ENCODE measurements at places on chromosomes 2 and 18.

GRCh38 chr18:34609986-34610648, 100.0 kb upstream of the DTNA start:
- no peak for DNase-seq

- DNase-seq: no peak
These were observed 25.2 kb downstream of the NUP35 start for GRCh38 chr2:183149489-183149888.

GRCh38 chr18:5604778-5605177, 61.0 kb upstream of the EPB41L3 start:
- no peak for DNase-seq

- DNase-seq: no peak
These were observed 18.7 kb upstream of the COLEC12 start for GRCh38 chr18:519019-519879.

GRCh38 chr2:219056176-219056895, 4.4 kb downstream of the IHH start:
- no peak for DNase-seq

- DNase-seq: no peak
These were observed 165.3 kb downstream of the SNTG2 start for GRCh38 chr2:1115843-1116539.

DNA sequence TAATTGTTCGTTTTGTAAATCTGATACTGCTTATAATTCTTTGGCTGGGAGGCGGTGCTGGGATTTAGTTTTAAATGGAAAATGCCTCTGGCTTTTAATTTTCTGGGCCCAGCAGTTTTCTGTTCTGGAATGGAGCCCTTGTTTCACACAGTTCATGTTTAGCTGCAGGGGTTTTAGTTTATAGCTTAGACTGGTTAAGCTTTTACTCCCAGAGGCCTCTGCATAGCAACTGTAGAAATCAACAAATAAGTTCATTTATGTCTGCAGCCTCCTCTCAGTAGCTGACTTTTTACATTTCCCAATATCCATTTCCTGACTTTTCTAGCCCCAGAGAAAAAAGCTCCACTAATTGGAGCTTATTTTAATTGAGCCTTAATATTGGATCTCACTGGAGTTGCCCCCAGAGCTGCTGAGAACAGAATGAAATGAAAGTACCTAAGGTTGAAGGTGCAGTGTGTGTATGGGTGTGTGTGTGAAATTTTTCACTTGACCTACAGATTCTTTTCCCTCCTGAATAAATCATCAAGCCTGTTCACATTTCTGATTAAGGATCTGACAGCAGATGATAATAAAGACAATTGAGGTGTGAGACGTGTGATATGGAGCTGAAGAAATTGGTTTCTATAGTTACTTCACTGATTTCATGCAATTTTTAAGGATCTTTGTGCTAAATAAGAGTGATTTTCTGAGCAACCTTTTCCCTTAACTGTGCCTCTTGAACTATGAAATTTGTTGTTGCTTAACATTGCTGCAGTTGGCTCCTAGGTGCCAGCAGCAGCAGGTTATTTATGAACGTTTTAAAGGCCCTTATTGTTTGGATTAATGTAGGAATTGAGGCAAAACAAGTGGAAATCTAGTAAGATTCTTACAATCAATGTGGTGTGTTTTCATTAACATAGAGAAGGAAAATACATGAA, 109.6 kb downstream of the TAF4B start:
- DNase-seq: no peak

DNA sequence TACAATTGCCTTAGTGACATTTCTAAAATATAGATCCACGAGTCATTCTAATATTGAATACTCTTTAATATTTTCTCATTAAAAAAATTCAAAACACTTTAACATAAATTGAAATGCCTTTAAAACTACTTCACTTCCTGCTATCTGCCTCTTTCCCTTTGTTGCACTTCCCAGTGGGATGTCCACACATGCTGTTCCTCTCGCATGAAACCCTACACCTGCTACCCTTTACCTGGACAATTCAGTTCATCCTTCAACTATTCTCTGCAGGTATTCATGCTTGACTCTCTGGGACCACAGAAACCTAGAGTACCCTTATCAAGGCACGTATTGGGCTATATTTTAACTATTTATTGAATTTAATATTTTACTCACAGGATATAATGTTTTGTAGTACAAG, 373.3 kb upstream of the GALNT5 start:
- no peak for DNase-seq

DNA sequence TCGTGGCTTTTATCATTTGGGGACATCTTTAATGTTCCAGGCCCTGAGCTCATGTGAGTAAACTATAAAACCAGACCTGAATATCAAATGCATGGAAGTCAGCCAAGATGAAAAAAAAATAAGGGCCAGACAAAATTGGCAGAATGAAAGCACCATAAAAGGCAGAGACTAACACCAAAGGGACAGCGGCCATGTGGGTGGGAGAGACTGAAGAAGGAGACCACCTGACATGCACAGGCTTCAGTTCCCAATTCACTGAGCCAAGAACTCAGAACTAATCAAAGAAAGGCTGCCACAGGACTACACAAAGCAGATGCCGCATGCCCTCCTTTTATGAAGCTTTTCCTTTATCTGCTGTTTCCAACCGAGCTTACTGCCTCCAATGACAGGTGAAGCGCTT, 267.1 kb downstream of the RAD51AP2 start:
- no peak for DNase-seq

GRCh38 chr18:27114842-27115241, 70.3 kb downstream of the CHST9 start:
- DNase-seq: no peak

DNA sequence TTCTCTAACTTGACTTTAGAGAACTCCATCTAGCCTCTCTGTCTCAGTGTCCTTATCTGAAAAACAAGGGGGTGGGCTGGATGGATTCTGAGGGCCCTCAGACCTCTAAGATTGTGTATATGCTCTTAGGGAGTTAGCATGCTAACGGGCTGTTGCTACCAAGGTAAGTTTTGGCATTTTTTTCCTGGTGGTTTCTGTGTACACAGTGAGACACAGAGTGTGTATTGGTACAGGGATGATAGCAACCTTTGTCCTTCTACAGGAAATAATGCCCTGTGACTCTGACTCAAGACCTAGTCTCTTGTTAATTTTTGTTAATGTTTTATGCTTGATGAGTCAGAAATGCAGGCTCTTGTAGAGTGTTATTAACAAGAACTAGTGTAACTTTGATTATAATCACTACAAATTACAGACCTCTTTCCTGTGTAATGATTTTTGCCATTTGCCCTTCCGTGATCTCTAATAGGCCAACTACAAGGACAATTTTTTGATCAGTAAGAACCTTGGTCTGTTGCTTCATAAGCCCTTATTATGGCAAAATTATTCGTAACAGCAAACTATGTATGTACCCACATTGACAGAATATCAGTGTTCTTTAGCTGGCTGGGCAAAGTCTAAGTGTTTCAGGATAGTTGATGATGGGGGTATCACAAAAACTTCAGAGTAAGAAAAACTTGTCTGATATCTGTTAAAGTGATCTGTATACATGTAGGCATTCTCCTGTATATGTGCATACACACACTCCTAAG, 89.7 kb downstream of the SPTBN1 start:
- DNase-seq: no peak

- no peak for DNase-seq
These were observed 173.9 kb downstream of the FHOD3 start for GRCh38 chr18:36471393-36471792.

GRCh38 chr18:10032331-10033015, 118.7 kb downstream of the VAPA start:
- DNase-seq: no peak

DNA sequence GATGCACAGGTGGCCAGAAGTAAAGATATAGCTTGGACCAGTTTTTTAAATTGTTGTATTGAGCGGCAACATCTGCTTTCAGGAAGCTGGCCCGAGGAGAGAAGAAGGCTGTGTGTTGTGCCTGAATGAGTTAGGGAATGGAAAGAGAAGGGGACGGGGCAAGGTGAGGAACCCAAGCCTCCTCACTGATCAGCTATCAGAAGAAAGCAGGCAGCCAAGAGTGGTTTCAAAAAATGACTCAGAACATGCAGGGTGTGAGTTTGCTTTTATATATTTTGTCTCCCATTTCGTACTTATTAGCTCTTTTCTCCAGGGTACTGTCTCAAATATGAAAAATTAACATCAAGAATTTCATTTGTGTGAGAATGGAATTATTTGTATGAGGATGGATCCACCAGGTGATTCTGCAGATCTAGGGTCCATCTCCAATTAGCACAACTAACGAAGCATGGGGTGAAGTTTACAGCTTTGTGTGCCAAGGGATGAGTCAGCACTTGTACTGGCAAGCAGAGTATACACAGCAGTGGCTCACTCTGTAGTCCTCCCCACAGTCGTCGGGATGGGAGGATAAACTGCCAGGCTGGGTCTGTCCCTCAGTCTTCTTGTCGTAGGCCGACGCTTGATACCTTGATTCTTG, 175.7 kb downstream of the PIEZO2 start:
- DNase-seq: no peak

DNA sequence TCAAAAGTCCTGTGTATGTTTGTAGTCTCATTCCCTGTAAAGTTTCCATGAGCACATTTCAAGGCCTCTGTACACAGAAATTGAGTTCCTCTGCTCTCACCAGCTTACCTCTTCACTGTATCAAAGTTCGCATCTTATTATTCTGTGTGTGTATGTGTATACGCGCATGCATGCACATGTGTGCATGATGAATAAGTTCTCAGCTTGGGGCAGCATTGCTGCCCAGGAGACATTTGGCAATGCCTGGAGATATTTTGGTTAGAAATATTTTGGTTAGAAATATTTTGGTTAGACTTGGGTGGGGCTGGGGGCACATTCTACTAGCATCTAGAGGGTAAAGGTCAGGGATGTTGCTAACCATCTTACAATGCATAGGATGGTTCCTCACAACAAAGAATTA, 23.4 kb downstream of the TCF7L1 start:
- no peak for DNase-seq

DNA sequence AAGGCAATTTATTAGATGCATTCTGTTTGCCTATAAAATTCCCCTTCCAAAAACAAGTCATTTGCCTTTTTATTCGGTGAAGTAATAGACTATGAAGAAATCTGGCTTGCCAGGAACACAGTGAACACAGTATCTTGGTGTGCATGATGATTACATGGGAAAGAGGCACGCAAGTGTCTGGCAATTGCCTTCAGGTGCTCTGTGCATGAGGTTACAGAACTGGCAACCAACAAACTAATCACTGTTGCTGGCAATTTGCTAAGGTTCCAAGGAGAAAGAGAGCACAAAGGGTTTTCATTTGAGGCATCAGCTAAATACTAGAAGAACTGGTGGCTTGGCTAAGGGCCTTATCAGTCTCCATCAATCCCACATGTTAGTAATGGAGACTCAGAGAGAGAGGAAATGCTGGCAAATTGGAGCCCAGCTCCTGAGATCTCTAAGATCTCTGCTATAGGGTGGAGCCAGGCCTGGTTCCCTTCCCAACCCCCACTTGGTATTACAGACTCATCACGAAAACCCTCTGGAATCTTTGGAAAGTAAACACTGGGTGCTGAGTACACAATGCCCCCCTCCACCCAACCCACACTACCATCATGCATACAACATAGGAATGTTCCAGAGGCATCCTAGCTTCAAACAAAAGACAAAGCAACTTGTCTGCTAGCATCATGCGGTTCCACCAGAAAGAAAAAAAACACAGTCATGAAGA, 10.4 kb downstream of the RNF152 start:
- no peak for DNase-seq

DNA sequence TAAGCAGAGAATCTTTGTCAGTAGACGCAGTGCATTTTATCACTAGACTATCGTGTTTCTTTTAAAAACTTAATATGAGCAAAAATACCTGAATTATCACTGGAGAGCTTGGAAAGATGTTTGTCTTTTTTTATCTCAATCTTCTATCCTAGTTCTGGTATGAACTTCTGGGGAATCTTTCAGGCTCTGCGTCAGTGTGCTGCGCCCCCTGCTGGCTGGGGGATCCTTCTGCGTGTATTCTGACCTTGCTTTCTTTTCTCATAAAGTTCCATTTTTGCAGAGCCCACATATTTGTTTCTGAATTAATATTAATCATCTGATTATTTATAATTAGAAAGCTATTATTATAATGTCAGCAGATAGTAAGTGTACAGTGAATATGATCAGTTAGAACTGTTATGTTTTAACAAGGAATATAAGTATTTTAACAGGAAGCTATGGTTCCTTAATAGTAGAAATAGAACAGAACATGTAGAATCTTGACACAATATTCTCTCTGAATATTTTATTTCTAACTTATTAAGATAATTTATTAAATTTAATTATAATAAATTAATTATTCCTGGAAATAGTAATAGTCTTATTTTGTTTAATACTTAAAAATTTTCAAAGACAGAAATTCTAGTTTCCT, 945.0 kb upstream of the CRIM1 start:
- no peak for DNase-seq

DNA sequence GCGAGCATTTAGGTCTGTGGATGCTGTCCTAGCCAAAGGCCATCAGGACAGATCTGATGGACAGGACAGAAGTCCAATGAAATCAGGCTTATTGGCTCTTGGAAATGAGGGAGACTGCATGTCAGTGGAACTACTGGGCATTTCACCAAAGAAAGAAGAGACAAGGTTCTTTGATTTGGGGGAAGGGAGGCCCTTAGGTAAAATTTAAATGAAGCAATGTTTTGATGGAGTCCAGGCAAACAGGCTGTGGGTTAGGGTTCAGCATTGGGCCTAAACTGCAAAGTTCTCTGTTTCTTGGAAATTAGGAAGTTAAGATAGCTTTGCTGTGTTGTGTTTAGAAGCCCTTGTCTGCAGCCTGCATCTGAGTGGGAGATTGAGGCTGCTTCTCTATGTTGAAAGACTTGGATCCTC, 31.6 kb upstream of the RNF149 start:
- DNase-seq: no peak

DNA sequence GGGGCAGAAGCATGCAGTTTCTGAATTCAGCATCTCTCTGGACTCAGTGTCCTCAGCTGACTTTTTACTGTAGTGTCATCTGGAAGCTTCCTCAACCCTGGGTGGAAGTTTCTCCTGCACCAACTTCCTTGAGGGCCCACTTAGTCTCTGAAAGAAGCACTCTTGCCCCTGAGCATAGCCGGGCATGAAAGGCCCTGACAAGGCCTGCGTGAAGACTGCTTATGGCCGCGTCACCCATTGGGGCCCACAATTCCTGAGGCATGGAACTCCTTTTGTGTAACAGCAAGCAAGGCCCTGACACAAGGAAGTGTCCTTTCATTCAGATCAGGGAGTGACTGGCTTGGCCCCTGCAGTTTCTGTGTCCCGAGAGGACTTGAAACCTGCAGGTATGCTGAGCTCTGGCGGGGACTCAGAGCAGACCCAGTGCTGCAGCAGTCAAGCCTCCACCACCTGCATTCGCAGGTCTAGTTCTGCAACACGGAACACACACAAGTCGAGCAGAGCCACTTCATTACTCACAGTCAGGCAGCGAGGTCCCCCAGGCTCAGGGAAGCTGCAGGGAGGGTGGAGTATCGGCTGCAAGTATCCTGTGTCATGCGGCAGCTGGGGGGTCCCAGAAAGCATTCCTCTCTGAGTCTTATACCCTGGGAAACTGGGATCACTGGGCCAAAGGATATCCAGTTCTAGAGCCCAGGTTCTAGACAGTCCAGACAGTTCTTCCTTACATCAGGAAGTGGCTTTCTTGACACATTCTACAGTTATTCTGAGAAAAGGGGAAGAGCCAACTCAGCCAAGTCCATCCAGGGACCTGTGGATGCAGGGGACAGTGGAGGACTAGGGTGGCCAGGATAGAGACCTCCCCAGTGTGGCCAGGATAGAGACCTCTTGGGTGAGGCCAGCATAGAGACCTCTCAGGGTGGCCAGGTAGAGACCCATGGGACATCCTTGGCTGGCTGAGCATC, 35.6 kb upstream of the PRLH start:
- DNase-seq: no peak

GRCh38 chr2:46917628-46918027, 2.0 kb upstream of the MCFD2 start:
- no peak for DNase-seq

GRCh38 chr2:113167962-113168340, 5.8 kb upstream of the PSD4 start:
- DNase-seq: no peak
